ENCODE measurements at places on chromosomes 6 and 20.

DNA sequence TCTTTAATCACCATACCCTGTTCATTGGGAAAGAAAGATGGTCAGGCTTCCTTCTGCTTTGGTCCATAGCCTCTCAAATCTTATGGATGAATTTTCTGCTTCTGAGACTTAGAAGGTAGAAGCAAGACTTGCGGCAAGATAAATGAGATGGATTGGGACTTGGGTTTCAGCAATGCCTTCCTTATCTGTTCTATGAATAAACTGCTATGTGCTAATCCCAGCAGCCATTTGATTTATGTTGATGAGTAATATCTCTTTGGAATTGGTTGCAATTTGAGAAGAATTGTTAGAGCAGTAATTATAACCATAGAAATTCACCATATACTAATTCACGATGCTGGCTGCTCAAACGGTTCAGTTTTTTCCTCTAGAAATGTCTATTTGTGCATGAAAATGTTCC lies 48.3 kb downstream of the TXLNB start:
- no peak for DNase-seq

DNA sequence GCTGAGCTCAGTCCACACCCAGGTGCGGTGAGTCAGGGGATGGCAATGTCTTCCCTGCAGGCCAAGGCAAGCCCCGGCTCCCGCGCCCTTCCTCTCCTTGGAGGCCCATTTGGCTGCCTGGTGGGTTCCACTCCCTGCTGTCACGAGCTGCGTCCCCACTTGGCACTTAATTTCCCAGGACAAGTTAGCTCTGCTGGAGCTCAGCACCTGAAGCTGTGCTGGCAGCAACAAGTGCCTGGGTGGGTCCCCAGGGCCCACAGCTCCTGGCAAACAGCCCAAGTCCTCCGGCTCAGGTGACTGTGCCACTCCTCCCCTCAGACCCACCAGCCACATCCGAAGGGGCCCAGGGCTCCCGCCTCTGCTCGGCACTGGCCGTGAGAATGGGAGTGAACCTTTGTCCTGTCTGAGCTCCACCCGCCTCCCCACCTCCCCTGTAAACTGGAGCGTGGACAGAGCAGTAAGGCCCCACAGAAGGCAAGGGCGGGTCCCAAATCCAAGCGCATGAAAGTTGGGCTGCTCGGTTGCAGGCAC lies 16.9 kb downstream of the LAMA5 start:
- no peak for DNase-seq

GRCh38 chr6:158611541-158612370 lies 32.8 kb downstream of the DYNLT1 start:
- DNase-seq = no peak

DNA sequence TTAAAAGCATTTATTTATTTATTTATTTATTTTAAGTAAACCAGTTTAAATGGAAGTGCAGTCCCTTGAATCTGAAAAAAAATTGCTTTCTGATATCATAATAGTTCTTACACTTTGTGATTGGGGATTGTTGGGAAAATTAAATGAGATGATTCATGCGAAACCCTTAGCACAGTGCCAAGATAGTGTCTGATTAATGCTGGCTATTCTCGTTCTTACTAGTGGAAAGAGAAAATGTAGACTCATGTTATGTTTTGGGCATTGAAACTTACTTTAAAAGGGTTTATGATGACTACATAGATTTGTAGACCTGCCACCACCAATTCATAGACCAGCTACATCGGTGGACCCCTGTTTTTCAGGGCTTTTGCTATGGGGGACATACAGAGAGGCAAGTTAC lies 229.2 kb upstream of the ZFP64 start:
- no peak for DNase-seq

DNA sequence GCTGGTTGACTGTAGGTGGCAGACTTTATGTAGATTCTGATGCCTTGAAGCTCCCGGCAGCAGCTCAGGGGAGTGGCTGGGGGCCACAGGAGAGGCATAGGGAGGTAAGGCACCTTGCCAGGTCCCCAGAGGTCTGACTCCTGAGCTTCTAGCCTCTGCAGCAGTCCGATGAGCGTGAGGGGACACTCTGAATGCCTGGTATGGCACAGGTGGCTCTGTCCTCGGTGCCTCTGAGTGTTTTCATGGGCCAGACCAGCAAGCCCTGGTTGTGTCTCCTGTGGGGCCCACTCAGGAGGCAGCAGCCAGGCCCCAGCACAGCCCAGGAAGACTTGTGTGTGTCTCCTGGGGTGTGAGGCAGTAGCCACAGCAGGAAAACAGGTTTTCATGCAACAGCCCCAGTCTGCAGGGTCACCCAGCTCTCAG lies 39.7 kb upstream of the IRF4 start:
- DNase-seq = no peak

DNA sequence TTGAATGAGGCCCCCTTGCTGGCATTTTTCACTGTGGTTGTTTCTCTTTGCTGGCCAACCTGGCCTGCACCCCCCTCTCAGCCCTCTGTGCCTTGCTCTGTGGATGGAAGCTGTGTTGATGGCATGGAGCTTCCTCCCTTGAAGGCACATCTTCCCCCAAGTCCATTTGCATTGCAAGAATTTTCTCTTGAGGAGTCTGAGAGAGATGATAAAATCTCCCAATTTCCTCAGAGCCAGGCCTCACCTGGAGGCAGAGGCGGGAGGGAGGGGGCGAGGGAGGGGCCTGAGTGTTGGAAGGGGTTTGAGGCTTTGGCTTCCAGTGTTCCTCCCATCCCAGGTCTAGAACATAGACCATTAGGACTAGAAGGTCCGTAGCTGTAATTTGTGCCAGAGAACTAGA lies 175.1 kb downstream of the SCP2D1 start:
- no peak for DNase-seq

GRCh38 chr20:10470276-10470675 lies 35.2 kb downstream of the SLX4IP start:
- no peak for DNase-seq

GRCh38 chr6:7479801-7480266 lies 61.6 kb upstream of the DSP start:
- DNase-seq = no peak

- DNase-seq = no peak
These were observed 94.1 kb downstream of the MAP3K7 start for GRCh38 chr6:90492798-90493197.

- no peak for DNase-seq
These were observed 49.5 kb upstream of the PCSK2 start for GRCh38 chr20:17177341-17177740.

- DNase-seq = no peak
These were observed 6.9 kb upstream of the SAMD3 start for GRCh38 chr6:130229645-130230044.

DNA sequence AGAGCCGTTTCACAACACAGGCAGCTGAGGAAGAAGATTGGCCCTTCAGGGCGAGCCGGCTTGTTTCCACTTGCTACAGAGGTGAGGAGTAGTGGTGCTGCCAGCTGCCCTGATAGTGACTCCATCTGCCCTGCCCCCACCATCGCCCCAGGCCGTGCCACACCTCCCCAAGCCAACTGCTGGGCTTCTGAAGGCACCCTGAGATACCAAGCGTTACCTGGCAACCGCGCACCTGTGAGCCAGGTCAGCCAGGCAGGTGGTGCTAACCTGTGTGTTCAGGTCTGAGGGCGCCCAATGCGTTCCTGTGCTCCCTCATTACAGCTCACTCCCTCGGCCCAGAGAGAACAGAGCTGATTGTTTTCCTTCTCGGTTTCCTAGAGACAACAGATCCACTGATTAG lies 299.1 kb upstream of the ID4 start:
- DNase-seq = no peak

DNA sequence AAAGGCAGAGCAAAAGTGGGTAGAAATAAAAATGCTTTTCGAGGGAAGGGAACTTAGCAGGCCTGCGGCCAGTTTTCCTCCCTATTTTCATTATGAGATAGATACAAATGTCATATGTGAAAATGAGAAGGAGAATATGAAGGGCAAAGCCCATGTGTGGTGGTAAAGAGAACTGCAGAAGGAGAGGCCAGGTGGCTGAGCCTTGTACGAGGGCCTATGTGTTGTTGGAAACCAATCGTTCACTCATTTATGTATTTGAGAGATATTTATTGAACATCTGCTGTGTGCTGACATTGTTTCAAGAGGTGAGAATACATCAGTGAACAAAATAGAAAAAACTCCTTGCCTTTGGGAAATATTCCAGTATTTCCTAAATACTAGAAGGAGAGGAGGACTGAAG lies 147.7 kb downstream of the SH3BGRL2 start:
- DNase-seq = no peak

DNA sequence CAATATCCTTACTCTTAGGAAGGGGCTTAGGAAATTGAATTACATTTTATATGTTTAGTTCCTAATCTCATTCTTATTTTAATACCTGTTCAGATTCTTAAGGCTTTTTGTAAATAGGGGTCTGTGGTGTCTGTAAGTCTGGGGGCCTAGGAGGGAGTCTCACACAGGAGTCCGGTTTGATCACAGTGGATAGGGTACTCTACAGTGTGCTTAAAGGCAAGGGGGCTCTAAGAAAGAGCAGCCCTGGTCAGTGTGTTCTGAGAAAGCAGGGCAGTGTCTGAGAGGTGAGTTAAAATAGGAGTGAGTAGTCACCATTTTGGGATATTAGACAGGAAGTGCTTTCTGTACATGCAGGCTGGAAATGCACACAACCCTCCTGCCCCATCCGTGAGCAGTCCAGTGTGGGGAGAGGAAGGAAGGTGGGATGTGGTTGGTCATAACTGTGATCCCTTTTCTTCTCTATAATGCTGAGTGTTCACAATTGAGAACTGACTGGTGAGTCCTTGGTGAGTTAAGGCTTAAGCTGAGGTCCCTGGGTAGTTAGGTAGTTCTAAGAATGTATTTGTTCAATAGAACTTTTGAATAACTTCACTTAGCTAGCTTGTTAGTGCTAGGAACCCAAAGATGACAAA lies 50.0 kb downstream of the CDKAL1 start:
- DNase-seq = no peak

DNA sequence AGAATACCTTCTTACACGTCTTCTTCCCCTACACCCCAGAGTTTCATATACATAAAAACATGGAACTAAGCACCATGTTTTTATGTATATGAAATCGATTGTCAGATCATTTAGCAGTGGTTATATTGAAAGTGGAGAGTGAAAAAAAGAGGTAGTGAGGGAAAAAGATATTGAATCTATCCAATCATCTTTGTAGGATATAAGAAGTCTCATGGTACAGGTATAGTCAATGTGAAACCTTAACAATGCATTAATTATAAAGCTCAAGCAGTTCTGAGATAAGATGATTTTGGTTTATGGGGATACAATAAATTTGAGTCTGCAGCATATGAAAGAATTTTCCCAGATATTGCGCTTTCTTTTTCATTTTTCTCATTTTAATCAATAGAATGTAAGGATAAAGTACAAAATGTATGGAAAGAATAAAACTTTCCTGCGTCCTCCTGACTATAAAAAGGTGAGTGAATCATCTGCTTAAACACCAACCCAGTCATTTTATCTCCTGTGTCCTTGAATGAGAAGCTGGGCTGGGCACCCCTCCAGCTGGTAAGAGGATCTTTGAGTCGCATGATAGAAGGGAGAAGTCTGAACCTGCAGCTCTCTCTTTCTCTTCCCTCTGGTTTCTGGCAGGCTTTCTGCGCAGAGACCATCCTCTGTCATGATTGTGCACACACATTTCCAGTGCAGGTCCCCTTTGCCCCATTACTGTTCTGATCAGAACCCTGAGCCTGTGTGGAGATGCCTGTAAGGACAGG lies 28.1 kb upstream of the AKIRIN2 start:
- no peak for DNase-seq

- no peak for DNase-seq
These were observed 36.6 kb upstream of the UBR2 start for GRCh38 chr6:42527204-42527603.

GRCh38 chr6:4806791-4807190 lies 30.6 kb downstream of the CDYL start:
- DNase-seq = no peak

DNA sequence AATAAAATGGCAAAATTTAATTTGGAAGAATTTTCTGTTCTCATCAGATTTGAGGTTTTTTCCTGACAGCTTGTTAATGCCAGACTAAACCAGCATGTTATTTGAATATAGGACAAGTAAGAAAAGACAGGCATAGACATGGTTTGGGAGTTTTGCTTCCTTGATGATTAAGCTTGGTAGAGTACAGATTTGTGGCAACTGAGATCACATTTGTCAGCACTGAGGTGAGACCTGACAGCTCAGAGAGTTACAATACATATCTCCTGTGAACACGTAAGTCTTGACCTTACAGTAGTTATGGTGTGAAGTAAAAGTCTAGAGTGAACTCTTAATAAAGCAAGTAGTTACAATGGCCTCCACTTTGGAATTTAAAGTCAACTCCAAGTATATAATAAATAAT lies 34.5 kb downstream of the CENPW start:
- no peak for DNase-seq

- no peak for DNase-seq
These were observed 31.2 kb downstream of the OR14J1 start for GRCh38 chr6:29332676-29333075.

DNA sequence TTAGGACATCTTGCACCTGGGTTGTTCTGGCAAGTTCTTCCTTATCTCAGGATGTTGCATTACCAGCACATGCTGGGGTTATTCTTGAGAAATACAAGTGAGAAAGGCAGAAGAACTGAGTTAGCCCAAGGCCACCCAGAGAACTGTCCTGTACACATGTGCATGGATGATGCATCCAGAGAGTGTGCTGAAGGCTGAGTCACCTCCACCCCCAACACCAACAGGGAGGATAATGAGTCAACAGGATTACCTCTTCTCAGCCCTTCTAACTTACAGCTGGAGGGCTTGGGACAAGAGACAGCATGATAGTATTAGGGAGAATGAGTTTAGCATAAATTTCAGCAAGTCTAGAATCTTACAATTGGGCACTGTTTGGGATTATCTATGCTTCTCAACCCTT lies 8.5 kb downstream of the SCGN start:
- DNase-seq = no peak

DNA sequence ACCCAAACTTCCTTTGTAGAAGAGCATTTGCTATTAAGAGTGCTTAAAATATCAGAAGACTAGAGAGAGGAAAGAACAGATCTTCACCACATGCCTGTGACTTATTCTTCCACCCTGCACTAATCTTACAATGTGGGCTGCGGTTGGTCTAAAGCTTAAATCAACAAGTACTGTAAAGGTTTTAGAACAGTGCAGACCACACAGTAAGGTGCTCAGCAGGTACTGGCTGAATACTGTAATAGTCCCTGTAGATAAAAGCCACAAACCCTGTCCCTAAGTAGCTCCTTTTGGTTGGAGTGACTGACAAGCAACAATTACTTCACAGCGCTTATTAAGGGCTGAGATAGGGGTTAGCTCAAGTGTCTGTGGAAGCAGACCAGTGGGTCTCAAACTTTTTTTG lies 972 bp upstream of the PHF3 start:
- DNase-seq = no peak

- no peak for DNase-seq
These were observed 16.4 kb downstream of the RAB22A start for GRCh38 chr20:58325912-58326311.
